Astrocyte of the cerebellum (primary cell): ENCODE measurements at places on chromosomes 11 and 22.

- DNase-seq, result no peak
Observed at GRCh38 chr11:28472904-28473303, 364.7 kb downstream of the METTL15 start.

- no peak for DNase-seq
Observed at GRCh38 chr22:19109198-19110063, 12.8 kb downstream of the DGCR2 start.

DNA sequence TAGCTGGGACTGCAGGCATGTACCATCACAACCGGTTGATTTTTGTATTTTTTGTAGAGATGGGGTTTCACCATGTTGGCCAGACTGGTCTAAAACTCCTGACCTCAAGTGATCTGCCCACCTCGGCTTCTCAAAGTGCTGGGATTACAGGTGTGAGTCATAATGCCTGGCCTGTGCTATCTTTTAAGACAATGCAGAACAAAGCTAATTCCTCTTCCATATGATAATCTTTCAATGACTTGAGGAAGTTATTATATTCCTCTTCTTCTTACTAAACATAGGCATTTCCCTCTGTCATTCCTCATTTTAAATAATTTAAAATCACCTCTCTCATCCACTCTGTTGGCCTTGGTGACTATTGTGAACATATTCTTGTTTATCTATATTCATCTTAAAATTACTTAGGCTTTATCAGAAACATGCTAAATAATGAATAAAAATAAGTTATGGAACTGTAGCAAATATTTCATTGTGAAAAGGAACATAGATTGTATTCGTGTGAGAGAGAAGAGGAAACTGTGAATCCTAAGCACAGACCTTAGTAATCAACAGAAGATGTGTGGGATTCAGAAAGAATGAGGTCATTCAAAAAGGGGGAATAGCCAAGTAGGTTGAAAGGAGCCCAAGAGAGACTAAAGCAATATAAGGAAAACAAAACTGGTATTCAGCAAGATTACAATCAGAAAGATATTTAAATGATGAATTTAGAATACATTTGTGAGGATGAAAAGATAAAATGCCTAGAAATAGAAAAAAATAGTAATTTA lies 269.4 kb downstream of the TTC28 start:
- peak; percentile 38 for DNase-seq

- no peak for DNase-seq
Observed at GRCh38 chr11:69852056-69852455, 32.8 kb upstream of the FGF3 start.

GRCh38 chr11:20854215-20854955 lies 185.0 kb downstream of the NELL1 start:
- no peak for DNase-seq

- no peak for DNase-seq
Observed at GRCh38 chr11:86749376-86749775, 51.0 kb upstream of the PRSS23 start.

DNA sequence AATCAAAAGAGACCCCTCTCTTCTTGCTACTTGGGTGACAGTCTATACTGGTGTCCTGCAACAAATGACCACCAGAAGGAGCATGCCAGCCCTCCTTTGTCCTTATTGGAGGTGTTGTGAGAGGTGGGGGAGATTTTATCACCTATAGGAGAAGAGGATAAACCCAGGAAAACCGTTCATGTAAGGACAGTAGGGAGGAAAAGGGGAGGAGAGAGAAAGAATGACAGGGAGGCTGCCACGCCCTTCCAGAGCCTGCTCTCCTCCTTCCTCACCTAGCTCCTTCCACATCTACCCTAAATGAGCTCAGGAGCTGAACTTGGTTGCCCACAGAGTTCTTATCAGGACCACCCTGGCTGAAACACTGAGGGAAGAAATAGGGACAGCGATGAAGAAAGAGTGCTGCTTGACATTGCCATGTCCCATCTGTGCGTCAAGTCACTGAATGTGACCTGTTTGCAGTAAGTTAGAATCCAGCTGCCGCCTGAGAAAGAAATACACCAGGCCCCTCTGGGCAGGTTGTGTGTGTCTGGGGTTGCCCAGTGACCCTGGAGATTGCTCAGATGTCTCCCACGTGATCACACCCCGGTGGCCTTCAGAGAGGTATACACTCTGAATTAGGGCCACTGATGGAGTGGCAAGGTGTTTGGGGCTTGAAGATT lies 40.4 kb upstream of the ETS1 start:
- no peak for DNase-seq

- DNase-seq, result no peak
Observed at GRCh38 chr11:125942771-125943428, 2.9 kb upstream of the VSIG10L2 start.

DNA sequence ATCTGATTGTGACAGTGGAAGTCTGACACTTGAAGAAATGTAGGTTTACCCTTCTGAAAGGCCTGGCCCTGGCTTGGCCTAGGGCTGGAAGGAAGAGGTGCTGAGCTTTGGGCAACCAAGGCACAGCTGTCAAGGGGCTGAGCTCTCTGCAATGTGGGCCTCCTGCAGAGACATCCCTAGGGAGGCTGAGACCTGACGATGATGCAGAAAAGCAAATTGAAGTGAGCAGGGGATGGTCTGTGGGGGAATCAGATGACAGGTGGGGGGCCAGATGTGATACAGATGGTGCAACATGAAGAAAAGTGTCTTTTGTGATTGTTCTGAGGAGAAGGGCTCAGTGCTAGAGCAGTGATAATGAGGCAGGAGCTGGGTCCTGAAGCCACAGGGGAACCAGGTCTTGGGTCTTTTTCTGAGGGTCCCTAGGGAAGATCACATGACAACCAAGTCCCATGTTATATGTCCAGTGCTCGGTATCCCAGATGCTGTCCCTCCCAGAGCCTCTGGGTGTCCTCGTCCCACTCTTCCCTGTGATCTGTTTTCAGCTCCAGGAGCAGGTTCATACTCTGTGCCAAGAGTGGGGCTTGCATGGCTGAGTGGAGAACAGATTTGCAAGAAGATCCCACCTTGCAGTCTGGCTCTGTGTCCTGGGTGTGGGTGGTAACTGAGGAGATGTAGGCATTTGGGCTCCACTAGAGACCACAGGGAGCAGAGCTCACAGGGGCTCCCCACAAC lies 79.9 kb upstream of the VPREB1 start:
- DNase-seq, result no peak

GRCh38 chr22:19663821-19664355 lies 50.4 kb upstream of the SEPTIN5 start:
- peak; percentile 20 for DNase-seq

GRCh38 chr11:79332017-79332416 lies 108.8 kb downstream of the TENM4 start:
- DNase-seq, result peak; percentile 31

DNA sequence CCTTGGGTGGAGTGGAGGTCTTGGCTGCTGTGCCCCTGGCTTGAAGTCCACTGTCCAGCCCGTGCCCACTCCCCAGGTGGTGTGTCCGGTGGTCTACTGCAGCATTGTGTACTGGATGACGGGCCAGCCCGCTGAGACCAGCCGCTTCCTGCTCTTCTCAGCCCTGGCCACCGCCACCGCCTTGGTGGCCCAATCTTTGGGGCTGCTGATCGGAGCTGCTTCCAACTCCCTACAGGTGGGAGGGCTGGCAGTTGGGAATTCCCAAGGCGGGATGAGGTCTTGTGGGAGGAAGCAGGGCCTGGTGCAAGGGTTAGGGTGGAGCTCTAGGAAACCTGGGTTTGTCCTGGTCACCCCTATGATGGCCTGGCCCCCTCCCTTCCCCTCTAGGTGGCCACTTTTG lies 8.4 kb upstream of the NLRX1 start:
- DNase-seq, result no peak

- DNase-seq, result no peak
Observed at GRCh38 chr11:95372097-95372656, 141.2 kb upstream of the SESN3 start.

DNA sequence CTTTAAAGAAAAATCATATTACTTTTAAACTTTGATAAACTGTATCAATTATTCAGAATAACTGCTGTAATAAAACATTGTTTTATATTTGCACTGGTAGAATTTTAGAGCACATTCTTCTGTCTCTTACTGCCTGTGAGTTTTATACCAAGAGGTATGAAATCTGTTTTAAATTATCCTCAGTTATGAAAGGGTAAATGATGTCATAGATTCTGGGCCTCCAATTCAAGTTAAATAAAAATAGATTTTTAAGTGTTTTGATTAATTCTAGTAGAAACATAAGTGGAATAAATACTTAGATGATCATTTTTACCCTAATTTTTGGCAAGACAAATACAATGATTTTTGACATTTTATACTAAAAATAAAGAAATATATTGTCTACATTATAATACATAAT lies 93.0 kb downstream of the GUCY1A2 start:
- DNase-seq, result peak; percentile 5

- DNase-seq, result no peak
Observed at GRCh38 chr11:16293204-16293681, 63.1 kb downstream of the SOX6 start.

- peak; percentile 16 for DNase-seq
Observed at GRCh38 chr11:78860720-78861422, 286.2 kb upstream of the NARS2 start.

DNA sequence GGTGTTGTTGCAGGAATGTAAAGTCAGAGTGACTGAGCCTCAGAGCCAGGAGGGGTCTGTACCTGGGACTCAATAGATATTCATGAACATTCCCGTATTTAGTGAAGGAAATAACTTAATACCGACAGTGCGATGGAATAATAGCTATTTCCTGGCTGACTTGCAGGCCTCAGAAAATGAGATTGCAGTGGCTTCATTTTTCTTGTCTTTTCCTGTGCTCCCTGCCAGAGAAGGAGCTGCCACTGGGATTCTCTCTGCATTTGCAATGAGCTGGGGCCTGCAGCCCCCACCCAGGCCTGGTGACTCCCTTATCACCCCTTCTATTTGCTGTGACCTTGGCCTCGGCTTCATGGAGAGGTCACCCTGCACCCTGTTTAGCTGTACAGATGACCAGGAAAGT lies 173.4 kb downstream of the MIAT start:
- no peak for DNase-seq

GRCh38 chr11:10323793-10324170 lies 18.9 kb downstream of the ADM start:
- DNase-seq, result no peak

DNA sequence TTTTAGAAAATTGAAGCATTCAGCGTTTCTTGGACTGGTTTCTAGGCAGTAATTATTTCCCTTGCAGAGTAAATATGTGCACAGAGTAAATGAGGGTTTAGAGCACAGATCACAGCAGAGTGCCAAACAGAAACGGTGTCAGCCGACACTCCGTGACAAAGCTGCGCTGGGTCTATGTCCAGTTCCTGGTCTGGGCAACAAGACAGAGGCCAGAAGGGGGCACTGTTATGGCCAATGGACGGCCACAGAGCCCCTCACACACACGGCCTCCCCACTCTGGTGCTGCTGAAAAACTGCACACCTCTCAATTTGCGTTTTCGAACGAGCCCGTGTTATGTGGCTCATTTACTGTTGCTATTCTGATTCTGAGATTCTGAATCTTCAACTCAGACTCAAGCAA lies 180.7 kb downstream of the MPPED1 start:
- no peak for DNase-seq

DNA sequence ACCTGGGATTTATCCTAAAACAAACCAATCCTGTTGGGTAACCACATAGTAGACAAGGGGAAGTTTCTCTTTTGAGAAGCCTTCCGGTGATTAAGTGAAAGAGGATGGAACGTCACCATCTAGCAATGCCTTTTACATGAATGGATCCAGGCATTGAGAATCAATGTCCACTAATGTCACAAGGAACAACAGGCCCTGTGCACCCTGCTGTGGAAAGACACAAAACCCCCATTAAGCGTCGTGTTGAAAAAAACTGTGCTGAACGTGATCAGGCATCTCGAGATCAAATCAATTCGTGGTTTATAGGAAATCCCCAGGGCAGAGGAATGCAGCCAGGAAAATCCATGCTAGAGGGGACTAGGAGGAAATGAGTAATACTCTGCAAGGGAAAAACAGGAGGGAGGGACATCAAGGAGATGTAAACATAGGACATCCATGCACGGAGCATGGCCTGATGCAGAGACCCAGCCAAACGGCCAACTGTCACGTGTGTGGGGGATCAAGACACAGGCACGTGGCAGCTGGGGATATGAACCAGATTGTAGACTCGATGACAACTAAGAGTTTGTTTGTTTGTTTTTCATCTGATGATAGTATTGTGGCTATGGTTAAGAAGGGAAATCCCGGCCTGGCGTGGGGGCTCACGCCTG lies 38.6 kb upstream of the CARS1 start:
- DNase-seq, result peak; percentile 69

GRCh38 chr11:47564933-47565339 lies 463 bp upstream of the PTPMT1 start:
- DNase-seq, result no peak

DNA sequence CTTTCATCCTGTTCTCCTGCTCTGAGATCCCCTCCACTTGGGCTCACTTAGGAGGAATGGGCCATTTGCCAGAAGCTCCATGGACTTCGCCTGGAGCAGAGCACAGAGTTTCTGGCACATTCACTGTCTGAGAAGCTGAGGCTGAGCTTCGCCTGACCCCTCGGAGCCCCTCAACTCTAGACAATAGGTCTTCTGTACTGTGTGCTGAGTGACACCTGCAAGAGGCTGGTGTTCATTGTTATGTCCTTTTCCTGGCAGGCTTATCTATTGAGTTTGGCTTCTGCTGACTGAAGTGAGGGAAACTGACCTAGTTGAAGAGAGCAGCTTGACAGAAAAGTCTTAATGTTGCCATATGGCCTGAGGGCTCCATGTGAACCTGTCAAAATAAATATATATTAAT lies 124.3 kb downstream of the EHF start:
- no peak for DNase-seq

GRCh38 chr11:19258641-19259230 lies 18.0 kb upstream of the E2F8 start:
- no peak for DNase-seq

DNA sequence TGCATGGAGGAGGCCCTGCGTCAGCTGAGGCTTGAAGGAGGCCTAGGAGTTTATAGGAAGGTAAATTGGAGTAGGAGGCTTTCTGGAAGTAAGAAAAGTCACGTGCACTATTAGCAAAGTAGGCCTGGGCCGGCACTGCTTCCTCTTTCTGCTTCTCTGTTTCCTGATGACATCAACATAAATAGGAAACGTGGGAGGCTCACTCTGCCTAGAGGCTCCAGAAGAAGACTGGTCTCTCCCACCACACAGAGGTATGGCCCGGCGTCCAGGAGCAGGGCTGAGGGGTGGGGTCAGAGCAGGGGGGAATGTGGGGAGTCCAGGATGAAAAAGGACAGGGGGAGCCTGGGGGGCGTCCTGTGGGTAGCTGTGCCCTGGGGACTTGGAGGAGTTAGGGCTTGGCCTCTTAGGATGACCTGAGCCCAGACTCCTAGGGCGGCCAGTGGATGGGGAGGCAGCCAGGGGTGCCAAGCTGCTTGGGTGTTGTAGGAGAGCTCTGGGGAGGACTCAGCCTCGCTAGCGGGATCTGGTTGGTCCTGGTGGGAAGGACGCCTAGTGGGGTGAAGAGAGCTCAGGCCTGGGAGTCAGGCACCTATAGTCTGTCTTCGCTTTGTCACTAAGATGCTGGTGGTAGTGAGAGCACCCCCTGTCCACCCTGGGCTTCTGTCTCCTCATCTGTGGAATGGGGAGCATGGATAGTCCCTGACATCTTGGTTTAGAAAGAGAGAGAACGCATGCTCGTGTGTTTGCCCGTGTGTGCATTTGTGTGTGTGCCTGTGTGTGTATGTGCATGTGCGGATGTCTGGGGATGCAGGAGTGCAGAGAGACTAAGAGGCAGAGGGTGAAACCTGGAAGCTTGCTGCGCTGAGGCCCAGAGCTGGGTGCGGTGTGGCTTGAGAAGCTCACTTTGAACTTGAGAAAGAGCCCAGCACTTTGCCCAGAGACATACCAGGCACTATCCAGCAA lies at the start of gene CSF2RB:
CSF2RB (plus strand) TSS at position 202 of the 963 bp plus-strand sequence. CDS start 8,580 bp downstream, outside the sequence.
- DNase-seq, result no peak

GRCh38 chr22:32570501-32570900 lies 95.9 kb downstream of the FBXO7 start:
- no peak for DNase-seq
